ENCODE measurements at places on chromosomes 7 and 10.

- DNase-seq, result no peak
Observed at GRCh38 chr10:84844461-84844860, 516.1 kb downstream of the CCSER2 start.

DNA sequence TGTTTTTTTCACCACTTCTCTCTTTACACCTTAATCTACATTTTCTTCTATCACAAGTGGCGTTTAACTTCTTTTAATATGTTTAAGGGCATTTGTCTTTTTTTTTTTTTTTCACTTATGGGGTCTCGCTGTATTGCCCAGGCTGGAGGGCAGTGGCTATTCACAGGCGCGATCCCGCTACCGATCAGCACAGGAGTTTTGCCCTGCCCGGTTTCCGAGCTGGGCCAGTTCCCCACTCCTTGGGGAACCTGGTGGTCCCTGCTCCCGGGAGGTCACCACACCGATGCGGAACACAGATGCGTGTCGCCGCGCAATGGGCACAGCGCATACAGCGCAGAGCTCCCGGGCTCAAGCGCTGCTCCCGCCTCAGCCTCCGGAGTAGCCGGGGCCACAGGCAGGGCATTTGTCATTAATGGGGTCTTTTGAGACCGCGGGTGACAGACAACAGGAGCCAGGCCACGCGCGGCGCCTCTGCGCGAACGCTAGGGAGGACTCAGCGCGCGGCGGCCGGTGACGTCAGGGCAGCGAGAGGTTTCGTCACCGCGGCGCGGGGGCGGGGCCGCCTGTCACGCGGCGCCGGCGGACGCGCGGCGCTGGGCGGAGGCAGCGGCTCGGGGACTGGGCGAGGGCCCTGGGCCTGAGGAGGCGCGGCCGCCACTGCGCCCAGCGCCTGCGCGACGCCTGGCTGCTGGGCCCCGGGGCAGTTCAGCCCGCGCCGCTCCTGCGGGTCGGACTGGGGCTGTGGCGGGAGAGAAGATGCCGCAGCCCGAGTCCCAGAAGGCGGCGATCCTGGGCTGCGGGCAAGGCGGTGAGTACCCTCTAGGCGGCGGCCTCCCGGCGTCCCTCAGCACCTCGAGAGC, at the start of gene GALNT11:
Gene GALNT11 (plus strand): TSS at position 598 of the 860 bp plus-strand sequence. CDS start 68,554 bp downstream, outside the sequence.
- DNase-seq, result peak; percentile 63

GRCh38 chr10:60948851-60949250, 4.9 kb upstream of the RHOBTB1 start:
- no peak for DNase-seq

GRCh38 chr7:18208921-18209320, 181.3 kb upstream of the PRPS1L1 start:
- DNase-seq, result no peak

- DNase-seq, result no peak
Observed at GRCh38 chr7:128352636-128353035, 8.9 kb downstream of the PRRT4 start.

DNA sequence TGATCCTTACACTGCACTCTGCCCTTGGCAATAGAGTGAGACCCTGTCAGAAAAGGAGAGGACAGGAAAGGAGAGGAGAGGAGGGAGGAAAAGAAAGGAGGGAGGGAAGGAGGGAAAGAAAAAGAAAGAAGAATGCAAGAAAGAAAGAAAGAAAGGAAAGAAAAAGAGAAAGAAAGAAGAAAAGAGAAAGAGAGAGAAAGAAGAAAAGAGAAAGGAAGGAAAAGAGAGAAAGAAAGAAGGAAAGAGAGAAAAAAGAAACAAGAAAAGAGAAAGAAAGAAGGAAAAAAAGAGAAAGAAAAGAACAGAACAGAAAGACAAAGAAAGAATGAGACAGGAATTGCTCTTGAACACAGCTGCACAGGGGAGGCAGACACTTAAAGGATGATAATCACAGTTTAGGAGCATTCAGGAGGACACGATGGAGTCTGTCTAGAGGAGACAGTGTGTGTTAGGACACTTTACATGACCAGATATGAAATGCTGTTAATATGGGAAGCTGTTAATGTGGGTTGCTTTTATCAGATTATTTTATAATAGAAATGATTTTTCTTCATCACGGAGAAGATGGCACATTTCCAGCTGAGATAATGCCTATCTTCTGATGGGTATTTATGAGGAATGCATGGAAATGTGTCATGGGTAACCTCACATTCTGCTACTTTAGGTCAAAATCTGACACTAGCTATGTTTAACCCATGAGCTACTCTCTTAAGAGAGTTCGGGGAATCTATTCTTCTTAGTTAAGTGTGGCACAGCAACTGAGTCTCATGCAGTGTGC, 160.5 kb downstream of the BAMBI start:
- no peak for DNase-seq

DNA sequence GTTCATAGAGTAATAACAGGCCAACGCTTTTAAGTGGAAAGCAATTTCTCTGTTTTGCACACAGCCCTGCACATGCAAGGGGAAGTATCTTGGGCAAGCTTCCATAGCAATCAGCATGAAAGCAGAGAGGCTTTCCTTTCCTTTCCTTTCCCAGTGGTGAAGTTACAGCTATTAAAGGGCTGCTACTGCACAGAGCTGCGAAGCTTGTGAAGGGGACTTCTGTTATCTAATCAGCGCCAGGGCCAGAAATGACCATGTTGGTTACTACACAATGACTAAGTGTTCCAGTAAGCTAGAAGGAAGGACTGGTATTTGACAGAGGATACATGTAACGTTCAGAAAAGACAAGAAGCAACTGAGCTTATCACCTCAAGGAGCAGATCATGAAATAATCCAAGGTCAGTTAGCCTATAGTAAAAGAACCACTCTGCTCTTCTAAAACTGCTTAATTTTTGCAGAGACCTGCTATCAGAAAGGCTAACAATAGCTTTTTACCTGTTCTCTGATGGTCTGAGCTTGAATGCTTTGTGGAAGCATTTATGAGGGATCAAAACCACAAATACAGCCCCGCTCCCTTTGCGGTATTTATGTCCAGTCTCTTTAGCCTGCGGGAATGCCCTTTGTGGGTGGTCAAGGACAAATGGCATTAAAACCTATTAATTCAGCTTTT, 45.9 kb downstream of the SGMS1 start:
- no peak for DNase-seq

- DNase-seq, result no peak
Observed at GRCh38 chr7:21243265-21243664, 184.6 kb upstream of the SP4 start.

DNA sequence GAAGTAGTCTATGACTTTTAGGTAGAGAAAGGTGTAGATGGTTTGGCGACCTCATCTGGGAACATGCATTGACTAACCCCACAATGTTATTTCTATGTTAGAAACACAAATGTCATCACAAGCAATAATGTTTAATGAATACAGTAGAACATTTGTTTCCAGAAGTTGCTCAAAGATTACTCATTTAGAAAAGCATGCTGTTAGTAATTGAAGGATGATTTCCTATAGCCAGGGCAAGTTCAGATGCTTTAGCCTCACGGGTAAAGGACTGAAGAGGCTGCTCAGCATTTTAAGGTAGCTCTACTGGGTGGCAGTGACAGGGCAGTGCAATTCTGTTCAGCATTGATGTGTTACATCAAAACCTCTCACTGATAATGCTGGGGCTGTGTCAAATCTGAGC, 199.3 kb upstream of the FZD1 start:
- DNase-seq, result no peak

- no peak for DNase-seq
Observed at GRCh38 chr10:114526126-114526503, 121.8 kb upstream of the AFAP1L2 start.

DNA sequence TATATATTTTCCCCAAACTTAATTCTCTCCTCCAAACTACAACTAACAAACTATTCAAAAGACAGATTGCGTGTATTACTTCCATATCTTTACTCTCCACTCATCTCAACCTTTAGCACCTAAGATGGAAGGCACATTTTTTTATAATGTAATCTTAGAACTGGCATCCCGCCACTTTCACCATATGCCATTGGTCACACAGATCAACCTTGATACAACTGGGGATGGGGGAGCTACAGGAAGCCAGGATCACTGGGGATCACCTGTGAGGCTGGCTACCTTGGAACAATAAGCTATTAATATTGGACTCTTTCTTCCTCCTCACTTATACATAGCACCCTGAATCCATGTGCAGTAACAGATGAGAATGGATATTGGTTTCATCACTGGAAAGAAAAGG, 469.6 kb upstream of the LRRN3 start:
- no peak for DNase-seq

DNA sequence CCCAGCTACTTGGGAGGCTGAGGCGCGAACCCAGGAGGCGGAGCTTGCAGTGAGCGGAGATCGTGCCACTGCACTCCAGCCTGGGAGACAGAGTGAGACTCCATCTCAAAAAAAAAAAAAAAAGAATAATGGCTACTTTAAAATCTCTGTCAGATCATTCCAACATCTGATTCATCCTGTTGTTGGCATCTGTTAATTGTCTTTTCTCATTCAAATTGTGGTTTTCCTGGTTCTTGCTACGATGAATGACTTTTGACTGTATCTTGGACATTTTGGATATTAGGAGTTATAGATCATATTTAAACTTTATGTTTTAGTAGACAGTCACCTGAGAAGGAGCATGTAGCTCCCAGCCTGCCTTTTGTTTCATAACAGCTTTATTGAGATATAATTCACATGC, 8.5 kb downstream of the TPST1 start:
- DNase-seq, result no peak

- no peak for DNase-seq
Observed at GRCh38 chr7:17239046-17239445, 59.4 kb upstream of the AHR start.

DNA sequence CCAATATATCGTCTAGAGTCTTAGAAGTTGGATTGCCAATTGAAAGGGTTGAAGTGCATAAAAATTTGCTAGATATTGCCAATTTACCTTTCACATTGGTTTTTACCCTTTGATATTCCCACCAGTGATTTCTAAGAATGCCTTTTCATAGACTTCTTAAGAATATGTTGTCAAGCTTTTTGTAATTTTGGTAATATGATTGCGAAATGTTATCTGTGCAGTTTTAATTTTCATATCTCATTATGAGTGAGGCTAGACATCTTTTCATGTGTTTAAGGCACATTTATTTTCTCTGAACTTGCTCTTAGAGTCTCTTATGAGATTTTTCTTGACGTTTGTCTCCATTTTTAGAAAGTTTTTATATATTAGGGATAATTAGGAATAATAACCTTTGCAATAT, 567.2 kb downstream of the CCSER2 start:
- DNase-seq, result no peak

DNA sequence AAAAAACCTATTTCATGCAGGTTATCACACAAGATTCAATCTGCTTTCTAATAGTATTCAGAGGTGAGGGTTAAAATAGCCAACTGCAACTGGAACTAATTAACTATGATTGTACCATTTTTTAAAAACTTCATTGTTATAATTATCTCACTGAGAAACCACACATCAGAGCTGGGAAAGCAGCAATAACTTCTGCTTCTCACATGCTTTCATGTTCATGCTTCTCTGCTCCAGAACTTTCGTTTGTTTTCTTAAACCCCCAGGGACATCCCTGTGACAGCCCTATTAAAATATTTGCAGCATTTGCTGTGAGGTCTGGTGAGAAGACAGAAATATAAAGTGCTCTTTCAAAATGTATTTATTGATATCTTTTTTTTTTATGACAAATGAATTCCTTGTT, 389.0 kb upstream of the SORCS1 start:
- peak; percentile 1 for DNase-seq

DNA sequence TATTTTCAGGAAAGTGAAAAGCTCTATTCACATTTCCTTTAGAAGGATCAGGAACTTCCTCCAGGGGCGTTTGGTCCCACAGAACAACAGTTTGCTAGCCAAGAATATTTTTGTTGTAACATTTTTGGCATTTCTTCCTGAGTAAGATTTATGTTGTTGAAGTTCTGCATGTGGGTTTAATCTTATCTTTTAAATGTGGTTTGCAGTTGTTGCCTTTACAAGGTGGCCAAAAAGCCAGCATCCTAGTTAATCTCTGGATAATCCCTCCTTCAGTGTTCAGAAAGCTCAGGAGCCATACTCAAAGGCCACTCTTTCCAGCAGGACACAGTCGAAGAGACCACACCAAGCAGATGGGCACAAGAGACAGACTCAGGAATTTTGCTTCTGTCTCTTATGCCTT, 30.0 kb downstream of the SLC26A4 start:
- DNase-seq, result peak; percentile 44
